ENCODE measurements at places on chromosomes 1 and 21. TPM values are rescaled to one million over a fixed set of nuclear protein-coding genes. Genes with fewer than 3 reads are reported as not detected.

The AADACL4 gene
- not detected for total RNA-seq

The SGIP1 gene
- 9.4 TPM for total RNA-seq

The ACKR1 gene
- total RNA-seq = 22.4 TPM

The FAAP20 gene
- total RNA-seq = 33.8 TPM

The CELA2A gene
- total RNA-seq = not detected

The C1orf226 gene
- total RNA-seq = 8.2 TPM
